GM18507 (cell line): ENCODE measurements at places on chromosomes 5 and 9.

DNA sequence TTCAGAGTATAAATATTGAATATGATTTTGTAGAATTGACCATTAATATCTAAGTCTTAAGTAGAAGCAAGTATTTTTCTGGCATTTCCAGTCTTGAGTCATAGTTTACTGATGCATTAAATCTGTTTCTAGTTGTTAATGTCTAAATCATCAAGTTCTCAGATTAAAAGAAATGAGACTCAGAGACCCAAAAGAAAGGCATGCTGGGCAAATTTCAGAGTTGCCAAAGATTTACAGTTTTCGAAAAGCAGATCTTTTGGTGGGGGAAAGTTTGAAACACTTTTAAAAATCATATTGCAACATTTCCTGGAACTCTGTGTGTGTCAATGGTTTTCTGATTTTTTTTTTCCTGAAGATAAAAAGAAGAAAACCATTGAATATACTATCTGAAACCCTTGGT, 60.9 kb downstream of the ANKRD55 start:
- DNase-seq = no peak

DNA sequence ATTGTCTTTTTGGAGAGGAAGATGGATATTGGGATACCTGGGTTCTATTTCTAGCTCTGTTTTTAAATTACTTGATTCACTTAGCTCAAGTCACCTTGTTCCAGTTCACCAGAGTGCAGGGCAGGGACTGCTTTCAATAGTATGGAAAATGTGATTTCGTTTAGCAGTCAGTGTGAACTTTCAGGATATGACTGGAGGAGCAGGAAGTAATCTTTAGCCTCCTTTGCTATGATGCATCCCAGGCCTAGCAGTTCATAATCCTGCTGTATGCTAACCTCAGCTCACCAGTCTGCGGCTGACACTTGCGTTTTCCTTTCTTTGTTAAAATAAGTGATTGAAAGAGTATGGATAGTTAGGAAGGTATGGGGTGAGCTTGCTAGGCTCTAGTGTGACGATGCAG, 169.7 kb downstream of the ARHGAP26 start:
- DNase-seq = no peak

- no peak for DNase-seq
These were observed 66.2 kb downstream of the NDST1 start for GRCh38 chr5:150573867-150574817.

- no peak for DNase-seq
These were observed 147.6 kb upstream of the SPRY4 start for GRCh38 chr5:142472306-142472951.

DNA sequence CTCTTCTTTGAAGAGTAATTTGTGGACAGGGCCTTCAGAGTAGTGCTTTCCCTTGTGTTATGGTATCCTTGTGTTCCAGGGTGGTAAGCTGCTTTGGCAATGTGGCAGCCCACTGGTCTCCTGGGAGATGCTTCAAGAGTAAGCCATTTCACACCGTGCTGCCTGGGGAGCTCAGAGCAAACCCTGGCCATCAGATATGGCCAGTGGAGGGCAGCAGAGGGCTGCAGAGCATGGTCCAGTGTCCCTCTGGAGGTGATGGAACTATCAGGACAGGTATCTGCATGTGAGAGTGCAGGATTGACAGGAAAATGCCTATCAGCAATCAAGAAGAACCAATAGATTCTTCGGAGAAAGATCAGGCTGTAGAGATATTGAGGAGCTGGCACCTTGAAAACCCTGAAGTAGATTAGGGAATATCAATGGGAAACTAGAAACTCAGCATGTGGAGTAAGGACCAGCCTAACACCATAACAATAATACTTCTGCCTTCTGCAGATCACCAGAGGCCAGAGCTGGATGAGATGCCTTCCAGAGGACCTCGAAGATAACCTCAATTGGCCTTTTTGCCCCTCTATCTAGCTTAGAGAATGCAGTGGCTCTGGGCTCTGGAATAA, 90.8 kb downstream of the PLPPR1 start:
- peak; percentile 8 for DNase-seq

DNA sequence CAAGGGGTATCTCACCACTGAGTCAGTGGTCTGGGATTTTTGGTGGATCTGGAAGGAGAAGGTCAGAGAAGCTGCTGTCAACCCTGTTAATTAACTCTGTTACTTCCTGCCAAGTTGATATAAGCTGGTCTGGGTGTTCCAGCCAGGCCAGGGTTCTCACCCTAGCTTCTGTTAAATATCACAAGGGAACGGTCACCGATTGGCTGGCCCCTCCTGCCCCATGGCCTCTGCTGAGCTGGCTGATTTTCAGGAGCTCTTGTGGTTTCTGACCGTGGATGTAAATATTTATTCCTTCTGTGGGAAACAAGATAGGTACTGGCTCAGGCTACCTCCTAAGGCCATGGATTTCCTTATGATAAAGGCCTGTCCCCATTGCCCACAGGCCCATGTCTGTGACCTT, 1.0 kb downstream of the ADAMTS13 start:
- DNase-seq = no peak

- peak; percentile 20 for DNase-seq
These were observed at the start of gene CCNJL for GRCh38 chr5:160312134-160312959. CCNJL (minus strand) TSS chr5:160312564; CDS start chr5:160311923, 641 bp downstream.
